ENCODE measurements at places on chromosomes 2 and 18.

DNA sequence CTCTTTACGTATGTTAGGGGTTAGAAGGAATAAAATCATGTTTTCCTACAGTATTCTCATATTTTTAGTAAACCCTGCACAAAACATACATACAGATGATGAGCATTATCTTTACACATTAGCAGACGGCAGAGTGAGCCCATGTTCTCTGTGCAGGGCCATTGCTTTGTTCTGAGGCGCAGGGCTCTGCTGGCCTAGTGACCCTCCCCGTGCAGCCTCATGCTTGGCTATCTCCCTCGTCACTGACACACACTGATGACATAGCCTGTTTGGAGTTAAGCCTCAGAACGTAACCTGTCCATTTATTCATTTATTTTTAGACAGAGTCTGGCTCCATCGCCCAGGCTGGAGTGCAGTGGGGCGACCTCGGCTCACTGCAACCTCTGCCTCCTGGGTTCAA is 115.9 kb upstream of the FOSL2 start:
- no peak for DNase-seq

DNA sequence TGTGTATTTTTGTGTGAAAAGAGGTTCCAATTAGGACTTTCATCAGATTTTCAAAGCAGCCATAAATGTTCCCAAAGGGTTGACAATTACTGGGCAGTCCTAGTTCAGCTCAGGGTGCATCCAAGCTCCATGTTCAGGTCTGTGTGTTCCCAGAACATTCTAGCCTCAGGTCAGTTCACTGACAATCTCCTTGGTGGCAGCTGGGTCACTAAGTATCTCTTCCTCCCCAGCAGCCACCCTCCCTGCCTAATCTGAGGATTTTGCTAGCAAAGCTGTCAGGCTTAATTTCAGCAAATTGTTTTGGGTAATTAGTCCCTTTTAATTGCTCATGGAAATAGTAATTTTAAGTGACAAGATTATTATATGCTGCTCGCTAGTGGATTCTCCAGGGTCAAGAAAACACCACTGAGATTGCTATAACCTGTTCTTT is 29.8 kb downstream of the UPP2 start:
- DNase-seq: no peak

- DNase-seq: no peak
Measured at GRCh38 chr2:70842401-70842800, 6.8 kb upstream of the CD207 start.

DNA sequence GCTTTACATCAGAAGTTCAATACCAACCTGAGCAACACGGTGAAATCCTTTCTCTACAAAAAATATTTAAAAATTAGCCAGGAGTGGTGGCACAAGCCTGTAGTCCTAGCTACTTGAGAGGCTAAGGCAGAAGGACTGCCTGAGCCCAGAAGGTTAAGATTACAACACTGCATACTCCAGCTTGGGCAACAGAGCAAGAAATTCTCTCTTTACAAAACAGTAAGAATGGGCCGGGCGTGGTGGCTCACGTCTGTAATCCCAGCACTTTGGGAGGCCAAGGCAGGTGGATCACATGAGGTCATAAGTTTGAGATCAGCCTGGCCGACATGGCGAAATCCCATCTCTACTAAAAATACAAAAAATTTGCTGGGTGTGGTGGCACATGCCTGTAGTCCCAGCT is 113.2 kb downstream of the USP34 start:
- DNase-seq: no peak

DNA sequence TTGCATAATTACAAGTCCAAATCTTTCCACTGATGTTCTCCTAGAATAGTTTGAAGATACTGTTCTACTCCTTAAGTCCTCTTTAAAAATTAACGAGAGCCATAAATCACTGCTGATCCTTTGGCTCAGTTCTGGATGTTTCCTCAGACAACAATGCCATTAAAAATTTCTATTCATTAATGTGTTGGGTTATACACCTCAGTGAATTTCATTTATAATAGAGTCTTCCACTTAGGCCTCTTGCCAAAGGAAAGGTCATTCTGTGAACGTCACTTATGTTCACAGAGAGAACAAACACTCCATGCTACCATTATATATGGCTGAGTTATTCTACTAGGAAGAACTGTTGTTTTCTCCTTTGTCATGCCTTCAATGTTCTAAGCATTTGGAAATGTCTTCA is 1472.3 kb upstream of the CELF4 start:
- DNase-seq: no peak

- no peak for DNase-seq
Measured at GRCh38 chr2:21103274-21103891, 20.4 kb upstream of the TDRD15 start.

- DNase-seq: no peak
Measured at GRCh38 chr2:134626781-134627180, 92.0 kb downstream of the TMEM163 start.

DNA sequence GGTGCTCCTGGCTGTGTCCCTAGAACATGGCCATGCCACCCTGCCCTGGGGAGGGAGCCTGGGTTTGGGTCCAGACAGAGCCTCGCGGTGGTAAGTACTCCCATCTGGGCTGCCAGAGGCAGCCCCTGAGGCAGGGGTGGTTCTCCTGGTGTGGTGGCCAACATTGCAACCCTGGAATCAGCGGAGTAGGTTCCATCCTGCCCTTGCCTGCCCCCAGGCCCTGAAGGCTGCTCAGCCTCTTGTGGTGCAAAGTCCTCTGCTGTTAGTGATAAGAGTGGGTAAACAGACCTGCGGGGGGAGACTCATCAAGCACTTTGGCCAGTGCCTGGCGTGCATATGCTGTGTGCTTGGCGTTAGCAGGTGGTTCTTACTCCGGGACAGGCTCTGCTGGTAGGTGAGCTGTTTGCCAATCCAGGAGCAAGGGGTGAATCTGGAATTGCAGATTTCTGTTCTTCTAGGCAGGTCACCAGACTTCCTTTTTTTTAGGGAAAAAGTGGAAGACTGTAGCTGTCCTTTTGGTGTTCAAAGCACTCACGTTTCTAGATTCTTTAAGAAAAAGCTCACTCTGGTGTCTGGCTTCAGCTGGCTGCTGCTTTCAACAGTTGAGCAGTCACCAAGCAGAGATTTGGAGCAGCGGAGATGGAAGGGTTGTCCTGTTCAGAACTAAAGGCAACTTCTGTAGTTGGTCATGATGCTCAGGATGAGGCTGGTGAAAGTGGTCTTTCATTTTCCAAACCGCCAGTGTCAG is 3.2 kb downstream of the CNNM3 start:
- DNase-seq: no peak

DNA sequence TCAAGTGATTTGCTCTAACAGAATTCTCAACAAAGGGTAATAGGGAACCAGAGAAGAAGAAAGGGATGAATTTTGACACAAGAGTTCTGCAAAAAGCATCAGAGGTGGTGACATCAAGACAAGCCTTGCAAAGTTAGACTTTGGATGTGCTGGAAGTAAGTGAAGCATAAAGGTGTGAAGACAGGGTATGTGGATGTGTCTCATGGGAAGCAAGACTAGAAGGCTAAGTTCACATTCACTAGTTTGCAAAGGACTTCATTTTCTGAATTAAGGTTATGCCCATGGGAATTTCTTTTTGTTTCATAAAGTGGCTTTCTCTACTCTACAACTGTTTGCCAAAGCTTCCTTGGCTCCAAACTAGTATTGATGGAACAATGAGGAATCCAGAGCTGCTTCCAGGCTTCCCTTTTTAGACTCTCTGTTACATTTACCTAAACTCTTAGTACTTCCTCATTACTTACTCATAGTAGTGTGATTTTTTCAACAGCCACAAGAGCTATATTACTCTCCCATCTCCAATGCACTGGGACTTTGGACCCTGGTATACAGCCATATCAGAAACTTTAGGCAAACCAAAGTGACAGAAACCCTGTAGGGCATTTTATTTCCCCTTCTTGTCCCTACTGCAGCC is 21.1 kb upstream of the IHH start:
- no peak for DNase-seq

DNA sequence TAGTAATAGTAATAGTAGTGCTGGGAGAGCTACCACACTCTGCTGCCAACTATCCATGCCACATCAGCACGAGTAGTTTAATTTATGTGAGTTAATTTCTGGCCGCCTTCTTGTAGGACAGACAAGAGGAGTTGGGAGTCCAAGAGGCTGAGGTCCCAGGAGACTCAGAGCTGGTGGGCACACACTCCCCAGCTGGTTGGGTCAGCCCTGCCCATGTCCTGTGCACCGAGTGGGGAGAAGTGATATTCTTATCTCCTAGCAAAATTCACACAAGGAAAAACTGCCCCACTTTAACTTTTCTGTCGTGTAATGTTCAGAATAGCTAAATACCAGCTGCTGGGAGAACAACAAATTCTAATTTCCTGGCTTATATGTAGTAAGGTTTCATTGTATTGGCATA is 15.2 kb upstream of the MAP4K4 start:
- no peak for DNase-seq

DNA sequence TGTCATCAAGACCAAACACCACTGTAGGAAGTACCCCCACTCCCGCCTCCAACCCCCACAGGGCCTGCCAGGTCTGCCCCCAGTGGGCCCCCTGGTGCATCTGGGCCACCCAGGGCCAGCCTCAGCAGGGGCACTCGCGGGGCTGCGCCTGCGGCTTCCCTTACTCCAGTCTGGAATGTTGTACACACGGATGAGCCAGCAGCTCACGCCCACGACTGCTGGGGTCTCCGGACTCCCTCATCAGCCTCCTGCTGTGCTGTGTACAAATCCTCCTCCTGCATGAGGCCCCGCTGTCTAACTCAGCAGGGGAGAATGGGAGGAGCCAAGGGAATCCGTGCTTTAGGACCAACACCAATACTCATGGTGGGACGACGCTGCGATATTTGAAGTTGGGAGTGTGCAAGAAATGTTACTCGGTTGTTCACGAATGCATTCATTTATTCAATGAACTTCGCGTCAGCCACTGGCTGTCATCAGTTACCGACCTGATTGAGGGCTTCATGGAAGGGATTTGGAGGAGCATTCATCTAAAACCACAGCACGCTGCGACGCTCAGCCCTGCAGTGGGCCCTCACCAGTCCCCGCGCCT is 654 bp upstream of the ASB1 start:
- DNase-seq: no peak

- peak; percentile 21 for DNase-seq
Measured at GRCh38 chr2:205771666-205772065, 89.4 kb downstream of the NRP2 start.

- DNase-seq: no peak
Measured at GRCh38 chr2:96788442-96789244, 27.4 kb upstream of the CNNM3 start.

DNA sequence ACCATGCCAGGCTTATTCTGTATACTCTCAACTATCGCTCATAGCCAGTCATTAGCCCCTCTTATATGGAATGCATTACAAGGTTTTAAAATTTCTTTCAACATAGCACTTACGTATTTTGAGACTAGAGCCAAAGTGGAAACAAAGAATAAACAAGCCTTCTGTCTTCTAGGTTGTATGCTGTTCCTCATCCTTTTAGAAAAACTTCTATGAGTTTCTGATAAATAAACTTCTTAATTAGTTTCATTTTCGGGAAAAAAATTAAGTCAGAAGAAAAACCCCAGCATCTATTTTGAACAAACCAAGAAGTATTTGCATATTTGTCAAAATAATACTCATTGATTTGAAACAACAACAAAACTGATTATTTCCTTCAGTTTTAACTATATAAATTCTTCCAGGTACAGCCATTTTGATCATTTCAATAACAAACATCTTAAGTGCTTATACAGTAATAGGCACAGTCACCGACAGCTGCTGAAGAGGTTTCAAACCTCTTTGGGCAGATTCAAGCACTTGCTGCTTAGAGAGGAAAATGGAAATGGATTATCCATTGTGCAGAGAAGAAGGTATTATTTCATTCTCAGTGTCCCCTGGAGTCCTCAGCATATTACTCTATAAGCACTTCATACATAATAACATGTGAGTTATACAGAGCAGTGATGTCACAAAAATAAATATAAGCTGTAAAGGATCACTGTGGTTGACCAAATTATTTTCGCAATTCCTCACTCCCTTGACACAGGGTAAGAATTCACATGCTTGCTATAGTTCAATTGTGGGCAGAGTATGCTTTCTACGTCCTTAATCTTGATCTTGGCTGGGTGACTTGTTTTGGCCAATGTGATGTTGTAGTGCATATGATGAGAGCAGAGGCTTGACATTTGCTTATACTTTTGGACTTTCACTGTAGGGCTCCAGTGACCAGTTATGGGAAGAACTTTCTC is 833.8 kb downstream of the TRIB2 start:
- DNase-seq: no peak

DNA sequence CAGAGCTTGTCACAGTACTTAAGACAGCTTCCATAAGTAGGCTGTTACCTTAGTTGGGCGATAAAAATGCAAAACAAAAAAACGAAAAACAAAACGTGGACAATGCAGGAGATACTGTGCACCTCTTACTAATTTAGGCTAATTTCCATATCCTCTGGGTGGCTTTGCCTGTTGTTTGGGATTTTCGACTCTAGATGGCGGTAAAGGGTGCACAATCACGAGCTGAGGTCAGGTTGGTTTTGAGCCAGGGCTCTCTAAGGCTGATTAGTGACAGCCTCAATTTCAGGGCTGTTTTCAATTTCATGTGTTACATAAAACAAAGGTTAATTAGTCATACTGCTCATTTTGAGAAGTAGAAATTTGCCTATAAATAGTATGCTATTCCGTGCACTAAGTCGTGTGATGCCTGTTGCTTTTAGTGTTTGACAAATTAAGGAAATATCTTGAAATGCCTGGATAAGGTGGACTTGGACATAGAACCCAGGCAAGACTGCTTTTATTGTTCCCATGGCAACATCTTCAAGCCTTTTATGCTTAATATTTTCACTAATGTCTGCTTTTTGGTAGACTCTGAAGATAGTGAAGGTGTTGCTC is 493.1 kb downstream of the SOCS6 start:
- peak; percentile 76 for DNase-seq

DNA sequence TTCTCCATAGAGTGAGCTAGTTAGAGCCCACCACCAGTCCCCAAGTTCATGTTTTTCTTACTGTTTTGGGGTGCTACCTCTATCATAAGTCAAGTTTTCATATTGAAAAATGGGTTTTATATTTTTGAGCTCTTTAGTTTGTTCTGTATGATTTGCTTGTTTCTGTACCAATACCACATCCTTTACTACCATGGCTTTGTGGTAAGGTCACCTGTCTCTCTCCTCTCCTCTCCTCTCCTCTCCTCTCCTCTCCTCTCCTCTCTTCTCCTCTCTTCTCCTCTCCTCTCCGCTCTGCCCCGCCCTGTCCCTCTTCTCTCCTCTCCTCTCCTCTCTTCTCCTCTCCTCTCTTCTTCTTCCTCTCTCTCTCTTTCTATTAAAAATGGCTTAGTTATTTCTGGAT is 22.1 kb upstream of the LBH start:
- DNase-seq: no peak

GRCh38 chr2:169302364-169302763 is 60.0 kb downstream of the LRP2 start:
- DNase-seq: no peak

- DNase-seq: no peak
Measured at GRCh38 chr2:235523486-235524150, 29.8 kb downstream of the AGAP1 start.

DNA sequence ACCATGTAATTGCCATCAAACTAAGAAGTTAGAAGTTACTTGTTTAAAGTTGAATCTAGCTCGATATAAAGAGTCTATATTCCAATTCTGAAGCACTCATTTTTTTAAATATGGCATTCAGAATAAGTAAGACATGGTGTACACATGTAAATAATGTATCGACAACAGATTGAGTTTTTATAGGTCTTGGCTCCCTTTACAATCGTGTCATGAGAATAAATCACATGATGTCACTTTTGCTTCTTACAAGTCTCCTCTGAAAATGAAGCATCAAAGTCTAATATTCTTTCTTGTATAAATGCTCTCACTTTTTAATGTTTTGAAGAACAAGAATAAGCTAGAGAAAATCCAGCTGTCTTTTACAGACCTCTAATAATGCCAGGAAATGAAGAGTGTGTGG is 33.1 kb downstream of the LRP1B start:
- no peak for DNase-seq

- no peak for DNase-seq
Measured at GRCh38 chr2:51960841-51961335, 929.0 kb upstream of the NRXN1 start.
